Left forelimb (tissue), 1 donor: ENCODE measurements at places on chromosomes 13 and 19.
A peak's percentile ranks its signal among the peaks of the same experiment; 100 is the strongest.

- no peak for DNase-seq
Measured at GRCh38 chr13:37306778-37307544, 201.5 kb upstream of the CSNK1A1L start.

- no peak for DNase-seq
Measured at GRCh38 chr19:5078666-5079065, 109.8 kb downstream of the KDM4B start.

DNA sequence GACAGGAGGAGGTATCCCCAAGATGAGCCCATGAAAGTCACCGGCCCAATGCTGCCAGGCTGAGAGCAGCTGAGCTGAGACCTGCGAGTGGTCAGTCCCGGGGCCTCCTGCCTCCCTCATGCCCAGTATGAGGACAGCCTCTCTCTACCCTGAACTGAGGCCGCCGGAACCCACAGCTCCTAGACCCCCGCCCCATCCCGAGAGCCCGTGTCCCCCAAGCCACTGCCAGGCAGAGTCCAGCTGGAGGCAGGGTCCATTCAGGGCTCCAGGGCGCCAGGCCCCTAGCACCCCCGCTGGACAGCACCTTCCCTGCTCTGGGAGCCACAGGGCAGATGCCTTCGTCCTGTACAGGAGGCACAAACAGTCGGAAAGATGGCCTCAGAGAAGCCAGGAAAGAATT lies 38.7 kb downstream of the MLLT1 start:
- no peak for DNase-seq

GRCh38 chr19:9531933-9532332 lies 6.5 kb downstream of the ZNF426 start:
- DNase-seq, result no peak

GRCh38 chr19:39807846-39808364 lies 26.1 kb downstream of the DYRK1B start:
- no peak for DNase-seq

GRCh38 chr19:45250832-45251451 lies at the start of gene MARK4:
MARK4 (plus strand) TSS chr19:45251271; CDS start chr19:45251589, 318 bp downstream.
- peak; percentile 85 for DNase-seq

DNA sequence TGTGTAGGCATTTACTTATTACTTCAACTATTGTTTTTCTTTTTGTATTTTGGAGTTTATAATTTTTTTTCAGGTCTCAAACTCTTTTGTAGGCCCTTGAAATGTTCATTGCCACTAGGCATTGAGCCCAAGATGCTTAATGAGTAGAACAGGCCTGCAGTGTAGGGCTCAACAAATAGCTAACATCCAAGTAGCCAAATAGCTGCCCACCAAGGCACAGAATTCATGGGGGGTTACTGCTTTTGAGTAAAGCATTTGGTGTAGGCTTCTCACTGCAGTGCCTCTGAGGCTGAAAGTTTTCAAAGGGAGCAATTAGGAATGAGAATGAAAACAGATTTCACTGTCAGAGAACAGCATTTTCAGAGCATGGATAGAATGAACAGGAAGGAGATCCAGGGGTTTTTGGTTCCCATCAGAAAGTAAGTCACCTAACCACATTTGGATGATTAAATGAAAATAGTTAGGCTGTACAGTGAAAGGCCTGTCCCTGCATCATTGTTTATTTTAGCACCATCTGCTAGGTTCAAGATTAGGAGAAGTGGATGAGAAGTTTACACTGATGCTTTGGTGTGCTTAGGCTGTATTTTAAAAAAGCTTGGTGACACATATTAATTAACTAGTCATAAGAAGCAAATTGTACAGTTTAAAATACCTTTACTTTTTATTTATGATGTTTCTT lies 61.0 kb downstream of the EDNRB start:
- no peak for DNase-seq

GRCh38 chr19:46460981-46461380 lies 10.4 kb downstream of the PNMA8A start:
- no peak for DNase-seq

GRCh38 chr13:26878438-26878837 lies 117.9 kb upstream of the GPR12 start:
- DNase-seq, result no peak
